ENCODE measurements at places on chromosomes 3 and 15.

DNA sequence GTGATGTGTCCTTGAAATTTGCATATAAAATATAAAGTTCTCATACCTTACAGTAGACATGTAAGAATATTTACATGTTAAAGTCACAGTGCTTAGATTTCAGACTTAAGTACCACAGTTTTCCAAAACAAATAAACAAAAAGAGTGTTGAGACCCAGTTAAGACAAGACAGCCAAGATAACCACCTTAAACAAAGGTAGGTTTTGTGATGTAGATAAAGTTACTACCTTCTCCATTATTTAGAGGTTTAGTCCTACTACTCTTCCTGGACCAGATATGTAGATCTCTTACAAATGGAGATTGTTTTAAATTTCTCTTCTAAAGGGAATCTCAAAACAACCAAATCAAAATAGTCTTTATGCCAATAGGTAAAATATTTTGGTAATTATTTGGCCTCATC, 15.7 kb downstream of the OR5H15 start:
- DNase-seq: no peak

GRCh38 chr15:77633913-77634265, 1.2 kb upstream of the LINGO1 start:
- no peak for DNase-seq

DNA sequence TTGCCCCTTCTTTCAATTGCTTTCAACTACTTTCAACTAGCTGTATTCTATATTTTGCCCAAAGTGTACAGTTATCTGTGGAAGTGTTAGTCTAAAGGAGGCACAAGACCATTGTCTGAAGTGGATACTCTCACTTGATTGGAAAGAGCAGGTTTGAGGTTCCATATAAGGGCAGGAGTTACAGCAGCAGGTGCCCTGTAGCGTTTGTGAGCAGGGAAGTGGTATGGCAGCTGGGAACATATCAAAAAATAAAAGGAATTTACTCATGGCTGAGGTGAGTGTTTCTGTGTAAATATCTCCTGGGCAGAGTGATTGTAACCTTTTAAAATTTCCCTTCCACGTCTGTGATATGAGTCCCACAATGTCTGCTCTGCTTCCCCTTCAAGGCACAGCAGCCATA, 38.5 kb upstream of the DNAJC13 start:
- peak; percentile 69 for DNase-seq

GRCh38 chr3:76859596-76859995, 180.3 kb upstream of the ROBO2 start:
- no peak for DNase-seq

DNA sequence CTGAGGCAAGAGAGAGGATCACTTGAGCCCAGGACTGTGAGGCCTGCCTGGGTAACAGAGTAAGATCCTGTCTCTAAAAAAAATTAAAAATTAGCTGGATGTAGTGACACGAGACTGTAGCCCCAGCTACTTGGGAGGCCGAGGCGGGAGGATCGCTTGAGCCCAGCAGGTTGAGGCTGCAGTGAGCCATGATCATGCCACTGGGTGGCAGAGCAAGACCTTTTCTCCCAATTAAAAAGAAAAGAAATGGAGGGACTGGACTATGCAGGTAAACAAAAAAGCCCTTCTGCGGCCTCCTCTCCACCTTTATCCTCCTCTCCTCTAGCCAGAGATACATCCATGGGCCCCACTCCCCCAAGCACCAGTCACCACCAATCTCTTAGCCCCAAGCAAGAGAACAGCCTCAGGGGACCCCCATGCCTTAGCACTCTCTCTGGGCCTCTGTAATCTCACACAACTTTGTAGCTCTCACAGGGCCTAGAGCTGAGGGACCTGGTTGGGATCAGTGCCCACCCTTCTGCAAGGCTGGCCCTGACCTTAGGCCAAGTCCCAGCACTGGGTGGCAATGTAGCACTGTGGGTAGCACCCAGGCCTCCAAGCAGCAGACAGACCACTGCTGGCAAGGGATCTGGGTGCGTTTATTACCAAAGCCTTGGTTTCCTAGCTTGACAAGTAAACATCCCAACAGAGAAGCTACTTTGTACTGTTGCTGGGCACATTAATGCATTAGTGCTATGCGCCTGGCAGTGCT, 43.4 kb downstream of the FAM174B start:
- no peak for DNase-seq
